DMS79 treated with DMSO at 0.1 percent for 48 hours (cell line): ENCODE measurements at places on chromosomes 13 and 19.

GRCh38 chr13:50055454-50055853 is 40.2 kb downstream of the KCNRG start:
- no peak for DNase-seq

- DNase-seq: no peak
Measured at GRCh38 chr13:30859326-30859725, 46.7 kb upstream of the MEDAG start.

- no peak for DNase-seq
Measured at GRCh38 chr13:110311443-110312338, 4.6 kb downstream of the COL4A2 start.

DNA sequence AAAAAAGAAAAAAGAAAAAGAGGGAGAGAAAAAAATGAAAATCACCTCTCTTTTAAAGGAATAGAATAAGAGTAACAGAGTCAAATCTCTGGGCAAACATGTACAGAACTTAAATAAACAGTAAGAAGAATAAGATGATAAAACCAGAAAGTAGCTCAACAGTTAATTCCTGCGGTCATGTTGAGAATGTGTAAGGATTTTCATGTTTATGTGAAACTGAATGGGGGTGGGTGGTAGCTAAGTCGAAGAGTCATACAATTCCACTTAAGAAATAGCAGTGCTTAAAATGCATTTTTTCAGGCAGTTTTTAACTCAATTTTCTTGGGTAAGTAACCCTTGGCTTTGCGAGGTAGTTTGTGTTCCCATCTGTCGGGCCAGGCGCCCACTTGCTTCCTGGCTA is 60.9 kb downstream of the PEX11G start:
- no peak for DNase-seq

GRCh38 chr19:38452430-38453366 is 19.2 kb downstream of the RYR1 start:
- no peak for DNase-seq

DNA sequence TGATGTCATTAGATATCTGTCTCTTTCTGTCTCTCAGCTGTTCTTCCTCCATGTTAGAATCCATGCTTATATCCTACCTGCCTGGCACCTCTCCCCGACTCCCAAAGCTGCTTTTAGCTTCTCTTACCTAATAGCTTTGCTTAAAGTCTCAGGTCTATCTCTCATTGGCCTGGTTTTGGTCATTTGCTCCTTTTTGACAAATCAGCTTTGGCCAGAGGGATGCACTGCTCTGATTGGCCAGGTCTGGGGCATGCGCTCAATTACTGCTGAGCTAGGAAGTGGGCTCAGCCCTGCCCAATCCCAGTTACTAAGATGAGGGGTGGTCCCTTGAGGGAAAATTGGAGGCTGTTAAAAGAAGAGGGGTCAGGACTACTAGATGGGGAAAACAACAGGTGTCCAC is 11.5 kb upstream of the CLASRP start:
- no peak for DNase-seq

- DNase-seq: no peak
Measured at GRCh38 chr13:113445791-113446487, 7.3 kb downstream of the ADPRHL1 start.

DNA sequence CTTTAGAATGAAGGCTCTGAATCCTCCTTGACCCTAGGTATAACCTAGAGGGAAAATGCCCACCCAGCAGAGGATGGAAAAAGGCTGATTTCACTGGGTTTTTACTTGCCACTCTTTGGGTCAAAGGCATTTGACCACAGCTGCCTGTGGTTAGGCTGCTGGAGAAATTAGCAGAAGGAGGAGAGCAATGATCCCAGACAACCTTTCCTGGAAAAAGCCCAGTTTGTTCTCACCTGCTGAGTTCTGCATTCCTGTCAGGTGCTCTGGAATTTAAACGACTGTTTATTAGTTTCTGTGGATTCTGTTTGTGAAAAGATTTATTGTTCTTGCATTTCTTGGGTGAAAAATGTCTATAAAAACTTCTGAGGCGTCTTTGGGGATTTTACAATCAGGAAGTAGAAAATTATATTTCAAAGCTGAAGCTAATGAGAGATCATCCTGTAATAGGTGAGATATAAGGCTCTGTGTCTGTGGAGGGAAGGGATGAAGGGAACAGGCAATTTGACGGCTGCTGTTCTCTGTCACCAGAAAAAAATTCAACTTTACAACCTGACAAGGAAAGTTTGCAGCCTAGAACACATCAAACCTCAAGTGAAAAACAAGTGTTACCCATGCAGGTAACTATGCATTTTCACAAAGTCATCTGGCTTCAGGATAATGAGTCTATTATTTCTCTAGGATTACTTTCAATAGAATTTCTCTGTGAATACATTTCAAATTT is 519.7 kb downstream of the DIAPH3 start:
- peak; percentile 20 for DNase-seq

DNA sequence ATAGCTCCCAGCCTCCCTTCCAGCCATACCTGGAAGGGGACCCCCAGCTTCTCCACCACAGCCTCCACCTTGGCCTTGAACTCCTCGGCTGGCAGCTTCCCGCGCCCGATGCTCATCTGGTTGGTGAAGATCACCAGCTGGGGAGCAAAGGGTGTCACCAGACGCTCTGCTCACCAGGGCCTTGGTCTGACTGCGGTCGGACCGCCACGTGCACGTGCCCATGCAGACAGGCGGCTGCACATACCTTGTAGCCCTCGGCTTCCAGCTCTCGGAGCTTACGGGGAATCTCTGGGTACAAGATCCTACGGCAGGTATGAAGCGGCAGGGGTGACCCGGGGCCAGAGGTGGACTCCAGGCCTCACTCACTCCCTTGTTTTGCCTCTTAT is 3.4 kb downstream of the PNKP start:
- DNase-seq: no peak

DNA sequence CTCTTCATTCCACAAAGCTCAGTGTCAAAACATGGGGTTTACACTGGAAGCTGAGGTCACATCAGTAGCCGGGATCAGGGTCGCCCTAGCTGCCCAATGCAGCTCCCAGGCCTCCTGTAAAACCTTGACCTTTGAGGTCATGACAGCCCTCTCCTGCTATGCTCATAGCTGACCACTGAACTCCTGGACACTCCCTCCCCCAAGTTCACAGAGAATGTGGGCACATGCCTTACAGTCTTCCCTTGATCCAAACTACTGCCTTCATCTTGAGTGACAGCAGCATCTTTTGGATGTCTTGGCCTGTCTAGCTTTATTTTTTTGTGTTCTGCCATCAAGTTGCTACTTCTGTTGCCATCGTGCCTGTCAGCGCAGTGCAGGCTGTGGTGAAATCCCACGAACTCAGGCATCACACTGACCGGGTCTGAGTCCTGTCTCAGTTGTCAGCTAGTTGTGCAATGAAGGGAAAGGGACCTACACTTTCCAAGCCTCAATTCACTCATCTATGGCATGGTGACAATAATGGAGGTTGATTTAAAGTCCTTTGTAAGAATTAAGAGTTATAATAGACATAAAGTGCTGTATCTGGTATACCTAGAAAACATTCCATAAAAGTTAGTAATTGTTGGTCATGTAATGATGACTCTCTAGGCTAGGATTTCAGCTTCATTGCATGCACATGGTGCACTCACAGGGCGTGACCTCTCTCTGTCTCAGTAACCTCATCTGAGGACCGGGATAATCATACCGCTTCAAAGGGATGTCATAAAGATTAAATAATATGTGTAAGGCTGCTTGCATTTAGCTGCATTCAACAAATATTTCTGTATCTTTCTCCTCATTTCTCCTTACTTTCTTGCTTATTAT is 16.4 kb upstream of the ALOX5AP start:
- no peak for DNase-seq

- DNase-seq: no peak
Measured at GRCh38 chr19:18282021-18282787, 782 bp upstream of the JUND start.

DNA sequence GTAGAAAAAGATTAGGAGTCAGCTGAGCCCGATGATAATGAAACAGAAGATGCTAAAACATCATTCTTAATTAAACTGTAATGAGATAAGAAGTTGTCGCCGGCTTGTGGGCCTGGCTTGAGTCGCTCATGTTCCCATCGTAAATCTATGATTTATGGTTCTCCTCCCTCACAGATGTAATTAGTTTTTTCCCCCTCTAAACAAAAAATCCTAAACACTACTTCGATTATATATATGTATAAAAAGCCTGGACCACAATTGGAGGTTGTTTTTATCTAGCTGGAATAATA is 151.3 kb downstream of the PTPRS start:
- no peak for DNase-seq

DNA sequence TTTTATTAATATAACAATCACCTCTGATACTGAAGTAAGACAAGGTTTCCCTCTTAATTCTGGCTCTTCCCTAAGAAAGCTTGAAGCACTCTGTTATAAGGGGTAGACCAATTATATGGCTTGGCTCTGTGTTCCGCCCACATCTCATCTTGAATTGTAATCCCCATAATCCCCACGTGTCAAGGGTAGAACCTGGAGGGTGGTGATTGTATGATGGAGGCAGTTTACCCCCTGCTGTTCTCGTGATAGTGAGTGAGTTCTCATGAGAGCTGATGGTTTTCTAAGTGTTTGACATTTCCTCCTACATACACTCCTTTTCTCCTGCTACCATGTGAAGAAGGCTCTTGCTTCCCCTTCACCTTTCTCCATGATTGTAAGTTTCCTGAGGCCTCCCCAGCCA is 363.8 kb upstream of the PCDH20 start:
- no peak for DNase-seq

DNA sequence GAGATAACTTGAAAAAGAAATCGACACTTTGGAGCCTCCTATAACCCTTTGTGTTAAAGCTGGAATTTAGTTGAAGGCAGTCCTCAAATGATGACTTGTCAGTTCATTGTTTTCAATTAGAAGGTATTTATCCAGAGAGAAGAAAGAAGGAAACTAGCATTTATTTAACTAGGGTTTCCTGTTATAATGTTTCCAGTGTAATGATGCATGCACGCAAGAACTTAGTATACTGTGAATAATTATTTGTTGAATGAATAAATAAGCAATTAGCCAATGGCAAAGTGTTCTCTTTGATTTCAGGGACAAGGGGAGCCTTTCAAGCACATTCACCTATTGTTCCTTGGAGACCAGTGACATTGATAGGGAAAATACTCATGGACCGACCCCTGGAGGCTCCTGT is 307.4 kb downstream of the KLF5 start:
- peak; percentile 9 for DNase-seq

DNA sequence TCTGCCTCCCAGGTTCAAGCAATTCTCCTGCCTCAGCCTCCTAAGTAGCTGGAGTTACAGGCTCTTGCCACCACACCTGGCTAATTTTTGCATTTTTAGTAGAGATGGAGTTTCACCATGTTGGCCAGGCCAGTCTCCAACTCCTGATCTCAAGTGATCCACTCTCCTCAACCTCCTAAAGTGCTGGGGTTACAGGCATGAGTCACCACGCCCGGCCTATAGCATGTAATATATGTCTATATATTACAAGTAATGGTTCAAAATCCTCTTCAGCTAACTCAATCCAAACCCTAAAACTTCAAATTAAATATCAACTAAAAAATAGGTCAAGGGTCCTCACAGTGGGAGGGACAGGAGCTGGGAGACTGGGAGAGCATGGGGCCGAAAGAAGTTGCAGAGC is 28.0 kb downstream of the FPR3 start:
- no peak for DNase-seq

DNA sequence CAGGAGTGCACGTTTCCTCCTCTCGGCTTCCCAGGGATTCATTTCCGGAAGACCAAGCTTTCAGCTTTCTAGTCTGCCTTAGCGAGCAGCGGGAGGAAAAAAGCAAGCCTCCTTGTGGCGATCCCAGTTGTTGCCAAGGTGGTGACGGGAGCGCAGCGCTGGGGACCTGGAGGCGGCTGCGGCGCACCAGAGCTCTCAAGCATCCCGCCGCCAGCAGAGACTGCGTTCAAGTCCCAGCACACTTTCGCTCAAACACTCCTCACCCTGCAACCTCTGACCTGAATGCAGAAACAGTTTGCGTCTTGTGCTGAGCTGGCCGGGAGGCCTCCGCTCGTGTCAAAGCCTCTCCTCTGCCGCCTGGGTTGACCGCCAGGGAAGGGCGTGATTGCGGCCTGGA is 4.9 kb downstream of the GSX1 start:
- DNase-seq: peak; percentile 31

GRCh38 chr13:105465745-105466144 is 1069.7 kb downstream of the EFNB2 start:
- no peak for DNase-seq

- no peak for DNase-seq
Measured at GRCh38 chr19:37692956-37693620, 26.5 kb downstream of the ZNF607 start.

DNA sequence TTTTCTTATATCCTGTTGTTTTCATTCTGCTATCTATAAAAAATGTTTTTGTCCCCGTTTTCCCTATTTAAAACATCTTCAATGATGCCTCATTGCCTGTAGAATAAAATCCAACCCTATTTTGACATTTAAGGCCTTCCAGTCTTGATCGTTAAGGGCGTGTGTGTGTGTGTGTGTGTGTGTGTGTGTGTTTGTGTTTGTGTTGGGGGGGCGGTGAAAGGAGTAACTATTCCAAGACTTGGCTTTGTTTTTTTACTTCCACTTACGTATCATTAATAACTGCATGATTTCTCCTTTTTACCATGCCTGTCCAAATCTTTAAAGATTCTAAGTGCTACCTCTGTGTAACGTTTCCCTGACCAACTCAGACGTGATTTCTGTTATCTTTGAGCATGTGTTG is 784 bp downstream of the PIBF1 start:
- DNase-seq: peak; percentile 10

DNA sequence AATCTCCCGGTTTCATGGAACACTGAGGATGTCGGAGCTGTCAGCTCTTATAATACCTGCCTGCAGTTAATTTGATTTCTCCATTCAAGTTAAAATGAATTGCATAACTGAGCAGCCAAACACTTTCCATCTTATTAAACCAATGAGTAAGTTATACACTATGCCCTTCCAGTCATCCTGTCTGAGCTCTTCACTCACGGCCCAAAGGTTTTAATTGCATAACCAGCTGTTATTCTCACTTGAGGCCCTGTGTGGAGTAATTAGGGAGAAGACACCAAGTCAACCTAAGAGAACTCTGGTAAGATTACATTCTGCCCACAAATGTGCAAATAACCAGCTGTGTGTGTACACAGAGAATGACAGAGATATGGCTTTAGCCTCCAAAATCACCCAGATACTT is 303.5 kb downstream of the TBC1D4 start:
- no peak for DNase-seq
